ENCODE measurements at places on chromosomes 1 and 21.

- no peak for DNase-seq
Observed at GRCh38 chr1:156616463-156616862, 2.8 kb upstream of the HAPLN2 start.

DNA sequence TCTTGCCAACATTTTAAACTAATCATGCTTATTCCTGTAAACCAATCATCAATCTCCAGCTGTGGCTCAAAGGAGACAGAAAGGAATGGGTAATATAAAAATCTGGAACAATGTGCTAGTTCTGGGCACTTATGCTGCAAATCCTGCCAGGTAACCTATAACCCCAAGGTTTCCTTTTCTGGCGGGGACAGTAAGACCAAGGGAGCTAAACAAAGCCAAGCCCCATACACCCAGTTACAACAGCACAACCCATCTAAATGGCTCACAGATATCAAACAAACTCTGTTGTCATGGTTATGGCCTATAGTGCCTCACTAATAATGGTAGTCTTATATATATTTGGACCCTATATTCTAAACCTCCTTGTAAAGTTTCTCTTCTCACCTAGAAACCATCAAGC lies 36.9 kb upstream of the CTBS start:
- DNase-seq: no peak

DNA sequence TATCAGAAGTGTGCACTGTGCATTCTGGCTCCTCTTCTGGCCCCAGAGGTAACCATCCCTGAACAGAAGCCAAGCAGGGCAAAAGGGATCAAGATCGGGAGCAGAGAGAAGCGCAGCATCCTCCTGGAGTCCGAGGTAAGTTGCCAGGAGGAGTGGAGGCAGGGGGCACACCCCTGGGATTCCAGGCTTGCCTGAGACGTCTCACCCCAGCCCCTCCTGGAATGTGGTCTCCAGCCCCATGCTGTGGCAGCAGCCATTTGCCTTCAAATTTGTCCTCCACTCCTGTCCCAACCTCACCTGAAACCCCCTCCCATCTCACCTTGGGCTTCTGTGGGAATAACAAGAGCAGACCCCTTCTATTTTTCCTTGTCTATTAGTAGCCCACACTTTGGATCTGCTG lies 10.1 kb downstream of the LRRC71 start:
- DNase-seq: no peak

GRCh38 chr1:50109647-50110075 lies 941 bp downstream of the ELAVL4 start:
- DNase-seq: no peak

- DNase-seq: no peak
Observed at GRCh38 chr21:31583498-31583897, 76.0 kb upstream of the SOD1 start.

DNA sequence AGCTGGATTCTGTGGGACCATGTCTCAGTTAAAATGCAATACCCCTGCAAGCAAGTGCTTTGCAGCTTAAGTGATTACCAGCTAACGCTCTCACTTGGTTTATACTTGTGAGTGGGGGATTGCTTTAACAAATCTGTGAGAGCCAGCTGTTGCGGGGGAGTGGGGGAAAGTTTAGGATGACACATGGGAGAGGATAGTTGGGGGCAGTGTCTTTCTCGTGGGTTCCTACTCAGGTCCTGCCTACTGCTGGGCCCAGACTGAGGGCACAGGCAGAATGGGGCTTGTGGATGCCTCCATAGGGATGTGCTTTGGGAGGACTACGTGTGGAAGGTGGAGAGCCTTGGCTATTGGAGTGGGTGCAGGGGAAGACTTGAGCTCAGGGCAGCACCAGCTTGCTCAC lies 60.1 kb downstream of the ELK4 start:
- DNase-seq: no peak

DNA sequence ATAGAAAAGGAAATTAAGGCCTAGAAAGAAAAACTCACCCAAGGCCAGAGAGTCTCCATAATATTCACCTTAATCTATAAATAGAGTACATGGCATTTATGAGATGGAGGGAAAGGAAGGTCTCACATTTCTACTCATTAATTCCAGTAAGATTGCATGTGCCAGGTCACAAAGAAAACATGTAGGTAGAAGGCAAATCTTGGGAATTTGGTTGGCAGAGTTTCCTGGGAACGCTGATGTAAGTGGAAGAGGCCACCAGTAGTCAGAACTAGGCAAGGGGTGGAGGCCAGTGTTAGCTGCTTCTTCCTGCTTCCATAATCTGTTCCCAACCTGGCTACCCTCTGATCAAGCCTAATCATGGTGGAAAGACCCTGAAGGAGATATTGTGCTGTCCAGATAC lies 29.2 kb upstream of the PGBD5 start:
- DNase-seq: no peak

- DNase-seq: no peak
Observed at GRCh38 chr1:110523011-110523410, 4.0 kb upstream of the KCNA10 start.

GRCh38 chr1:167059809-167060107 lies 30.4 kb downstream of the GPA33 start:
- no peak for DNase-seq

DNA sequence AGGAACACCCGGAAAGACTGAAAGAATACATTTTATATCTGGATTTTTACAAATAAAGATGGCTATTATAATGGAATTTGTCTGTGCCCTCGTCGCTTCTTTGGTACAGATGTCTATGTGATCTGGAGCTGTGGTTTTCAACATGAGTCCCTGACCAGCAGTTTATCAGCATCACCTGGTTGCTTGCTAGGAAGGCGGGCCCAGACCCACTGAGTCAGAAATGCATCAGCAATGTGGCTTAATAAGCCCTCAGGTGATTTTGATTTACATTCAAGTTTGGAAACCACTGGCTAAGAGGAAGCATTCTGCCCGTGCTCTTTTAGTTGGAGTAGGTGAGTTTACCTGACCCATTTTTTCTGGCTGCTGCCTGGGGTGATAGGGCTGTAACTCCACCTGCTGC lies 31.7 kb downstream of the ATP1A1 start:
- DNase-seq: no peak

DNA sequence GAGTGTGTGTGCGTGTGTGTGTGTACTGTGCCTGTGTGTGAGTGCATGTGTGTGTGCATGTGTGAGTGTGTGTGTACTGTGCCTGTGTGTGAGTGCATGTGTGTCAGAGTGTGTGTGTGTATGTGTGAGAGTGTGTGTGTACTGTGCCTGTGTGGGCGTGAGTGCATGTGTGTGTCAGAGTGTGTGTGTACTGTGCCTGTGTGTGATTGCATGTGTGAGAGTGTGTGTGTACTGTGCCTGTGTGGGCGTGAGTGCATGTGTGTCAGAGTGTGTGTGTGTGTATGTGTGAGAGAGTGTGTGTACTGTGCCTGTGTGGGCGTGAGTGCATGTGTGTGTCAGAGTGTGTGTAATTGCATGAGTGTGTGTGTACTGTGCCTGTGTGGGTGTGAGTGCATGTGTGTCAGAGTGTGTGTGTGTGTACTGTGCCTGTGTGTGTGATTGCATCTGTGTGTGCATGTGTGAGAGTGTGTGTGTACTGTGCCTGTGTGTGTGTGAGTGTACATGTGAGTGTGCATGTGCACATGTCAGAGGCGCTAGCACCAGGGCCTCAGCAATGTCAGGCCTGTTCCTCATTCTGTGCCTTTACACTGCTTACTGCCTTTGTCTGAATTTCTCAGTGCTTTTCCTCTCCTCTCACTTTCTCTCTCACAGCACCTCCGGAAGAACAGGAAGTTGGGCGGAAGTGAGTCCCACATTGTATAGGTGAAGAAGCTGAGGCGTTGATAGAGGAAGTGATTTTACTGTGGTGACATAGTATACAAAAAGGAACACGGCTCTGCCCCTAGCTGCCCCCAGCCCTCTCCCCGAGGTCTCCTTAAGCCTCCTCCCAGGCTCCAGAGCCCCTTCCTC lies 4.9 kb downstream of the SLC5A9 start:
- DNase-seq: no peak

DNA sequence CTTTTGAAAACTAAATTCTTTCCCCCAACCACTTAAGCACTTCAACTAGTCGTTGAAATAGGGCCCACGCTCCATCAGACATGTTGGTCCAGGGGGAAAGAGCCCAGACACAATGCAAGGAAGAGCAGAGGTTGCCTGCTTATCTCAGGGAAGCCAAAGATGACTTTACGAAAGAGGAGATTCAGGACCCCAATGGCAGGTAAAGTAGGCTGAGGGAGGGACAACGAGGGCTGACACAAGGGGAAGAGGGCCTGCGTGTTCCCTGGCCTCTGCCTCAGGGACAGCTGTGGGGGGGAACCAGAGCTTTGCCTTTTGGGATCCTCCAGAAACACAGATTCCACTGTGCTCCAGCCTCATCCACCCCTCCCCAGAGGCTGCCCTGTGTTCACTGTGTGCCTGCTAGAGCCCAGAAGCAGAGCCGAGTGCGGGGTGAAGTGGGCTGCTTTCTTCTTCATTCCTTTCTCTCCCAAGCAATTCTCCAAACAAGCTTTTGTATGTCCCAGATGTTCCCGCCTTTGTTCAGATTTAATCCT lies 135.5 kb upstream of the GRIK3 start:
- no peak for DNase-seq

GRCh38 chr1:40633931-40634376 lies 31.5 kb downstream of the RIMS3 start:
- no peak for DNase-seq

DNA sequence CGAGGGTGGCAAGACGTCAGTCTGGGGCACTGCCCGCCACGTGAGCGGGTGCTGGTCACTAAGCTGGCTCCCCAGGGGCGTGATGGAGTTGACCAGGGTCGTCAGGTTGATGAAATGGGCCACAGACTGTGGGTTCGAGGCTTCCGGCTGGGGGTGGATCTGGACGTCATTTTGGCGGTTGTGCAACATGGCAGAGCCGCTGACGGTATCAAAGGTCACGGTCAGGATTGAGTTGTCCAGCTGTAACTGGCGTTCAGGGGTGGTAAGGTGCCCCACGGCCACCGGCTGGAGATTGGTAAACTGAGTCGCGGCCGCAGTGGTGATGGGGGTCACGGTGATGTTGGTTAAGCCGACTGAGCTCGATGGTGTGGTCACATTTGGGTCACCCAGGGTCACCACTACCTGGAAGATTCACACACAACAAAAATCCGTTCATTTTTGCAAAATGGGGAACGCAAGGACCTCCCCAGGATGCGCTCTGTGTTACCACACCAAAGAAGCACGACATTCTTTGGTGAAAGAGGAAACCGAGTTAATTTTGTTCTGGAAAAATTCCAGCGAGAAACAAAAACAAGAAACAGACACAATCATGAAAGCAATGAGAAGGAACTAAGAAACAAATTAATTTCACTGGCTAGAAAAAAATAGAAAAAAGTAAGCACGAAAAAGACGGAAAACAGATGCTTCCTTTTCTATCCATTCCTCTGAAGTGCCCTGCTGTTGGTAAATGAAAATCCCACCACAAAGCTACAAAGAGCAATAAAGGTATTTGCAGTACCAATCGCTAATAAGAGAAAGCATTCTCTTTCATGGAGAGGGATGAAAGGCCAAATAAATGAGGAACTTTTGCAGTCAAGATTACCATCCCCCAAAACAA lies 34.7 kb upstream of the RIPK4 start:
- no peak for DNase-seq

Data from stimulated activated CD4-positive, alpha-beta T cell treated with anti-CD3 and anti-CD28 coated beads, Interleukin-15, amount 100 ng/mL, for 1 hour (primary cell).